ENCODE measurements at places on chromosomes 12 and 14.

GRCh38 chr12:102023343-102023930, 38.4 kb downstream of the WASHC3 start:
- no peak for DNase-seq

GRCh38 chr14:105187935-105188524, 6.9 kb upstream of the NUDT14 start:
- no peak for DNase-seq

GRCh38 chr14:85934123-85934885, 404.4 kb downstream of the FLRT2 start:
- DNase-seq = no peak

- no peak for DNase-seq
Observed at GRCh38 chr12:94379479-94380113, 80.1 kb downstream of the CEP83 start.

DNA sequence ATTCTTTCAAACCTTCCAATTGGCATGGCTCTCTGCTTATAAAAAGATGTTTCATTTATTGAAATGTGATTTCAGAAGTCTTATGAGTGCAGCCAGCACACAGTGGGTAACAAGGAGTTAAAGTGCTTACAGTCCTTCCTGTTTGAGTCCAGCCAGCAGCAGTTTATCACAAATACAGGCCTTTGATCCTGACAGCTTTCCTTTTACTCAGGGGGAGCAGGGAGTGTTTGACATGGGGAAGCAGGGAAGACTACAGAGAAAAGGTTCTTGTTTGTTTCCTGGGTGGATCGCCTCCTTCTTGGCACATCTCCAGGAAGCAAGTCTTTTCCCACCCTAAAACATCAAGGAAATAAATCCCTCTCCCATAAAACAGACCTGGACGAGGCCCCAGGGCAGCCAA, 216.1 kb downstream of the MSRB3 start:
- no peak for DNase-seq

GRCh38 chr14:94646481-94646880, 34.3 kb downstream of the SERPINA3 start:
- no peak for DNase-seq

DNA sequence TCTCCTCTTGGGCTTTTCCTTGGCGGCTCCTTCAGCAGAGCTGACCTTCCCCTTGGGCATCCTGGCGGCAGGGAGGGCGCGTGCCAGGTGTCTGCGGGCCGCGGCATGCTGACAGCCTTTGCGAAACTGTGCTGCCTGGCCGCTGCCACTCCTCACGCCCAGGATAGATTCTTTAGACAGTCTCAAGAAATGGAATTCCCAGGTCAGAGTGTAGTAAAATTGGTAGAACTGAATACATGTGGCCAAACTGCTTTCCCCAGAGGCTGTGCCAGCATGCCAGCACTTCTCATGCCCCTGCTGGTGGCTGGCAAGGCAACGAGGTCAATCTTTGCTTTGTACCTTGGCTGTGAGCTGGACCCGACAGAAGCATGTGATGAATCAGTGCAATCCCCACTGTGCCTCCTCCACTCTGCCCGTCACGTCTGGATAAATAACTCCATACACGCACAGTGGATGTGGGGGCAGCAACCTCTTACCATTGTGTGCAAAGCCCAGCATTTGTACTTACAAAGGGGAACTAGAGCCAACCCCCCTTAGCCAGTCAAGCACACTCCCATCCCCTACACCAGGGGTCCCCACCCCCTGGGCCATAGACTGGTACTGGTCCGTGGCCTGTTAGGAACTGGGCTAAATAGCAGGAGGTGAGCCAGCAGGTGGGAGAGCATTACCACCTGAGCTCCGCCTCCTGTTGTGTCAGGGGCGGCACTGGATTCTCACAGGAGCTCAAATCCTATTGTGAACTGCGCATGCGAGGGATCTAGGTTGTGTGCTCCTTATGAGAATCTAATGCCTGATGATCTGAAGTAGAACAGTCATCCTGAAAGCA, 90.9 kb downstream of the ACTN1 start:
- DNase-seq = no peak

DNA sequence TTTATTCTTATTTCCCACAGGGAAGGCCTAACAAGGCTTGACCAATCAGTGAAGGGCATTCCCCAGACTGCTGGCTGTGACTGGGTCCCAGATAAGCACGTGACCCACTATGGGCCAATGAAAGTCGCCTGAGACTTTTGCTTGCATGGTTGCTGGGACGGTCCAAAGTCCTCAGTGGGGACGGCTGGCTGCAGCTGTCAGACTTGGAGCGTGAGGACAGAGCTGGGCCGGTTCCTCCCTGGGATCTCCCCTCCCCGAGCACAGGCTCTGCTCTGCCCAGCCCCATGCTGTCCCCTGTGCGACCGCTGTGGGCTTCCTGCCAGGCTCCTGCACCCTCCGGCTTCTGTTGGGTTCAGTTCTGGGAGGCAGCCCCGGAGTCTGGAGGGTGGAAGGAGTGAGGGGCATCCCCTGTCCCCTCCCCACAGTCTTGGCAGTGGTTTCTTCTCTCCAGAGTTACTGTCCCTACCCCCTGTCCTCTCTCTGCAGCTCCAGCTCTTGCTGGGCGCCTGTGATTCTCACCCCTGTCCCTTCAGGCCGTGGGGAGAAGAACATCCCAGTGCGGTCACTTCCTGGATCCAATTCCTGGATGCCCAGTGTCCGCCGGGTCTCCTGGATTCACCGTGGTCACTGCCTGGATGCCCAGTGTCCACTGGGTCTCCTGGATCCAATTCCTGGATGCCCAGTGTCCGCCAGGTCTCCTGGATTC, 50.1 kb downstream of the GALNT9 start:
- no peak for DNase-seq

DNA sequence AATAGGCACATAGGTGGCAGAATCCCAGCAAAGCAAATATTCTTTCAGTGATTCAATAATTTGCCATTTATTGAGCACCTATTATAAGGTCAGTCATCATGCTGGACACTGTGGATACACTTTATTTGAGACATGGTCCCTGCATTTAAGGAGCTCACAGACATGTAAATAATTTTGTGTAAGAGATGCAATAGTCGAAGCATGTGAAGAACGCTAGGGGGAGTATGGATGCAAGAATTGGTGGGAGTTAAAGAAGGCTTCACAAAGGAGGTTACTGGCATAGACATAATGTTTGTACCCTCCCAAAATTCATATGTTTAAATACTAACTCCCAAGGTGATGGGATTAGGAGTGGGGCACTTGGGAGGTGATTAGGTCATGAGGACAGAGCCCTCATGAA, 260.6 kb upstream of the GARIN6 start:
- DNase-seq = peak; percentile 42

- no peak for DNase-seq
Observed at GRCh38 chr12:26279091-26279490, 83.7 kb downstream of the SSPN start.

- no peak for DNase-seq
Observed at GRCh38 chr12:132114667-132115066, 29.5 kb downstream of the DDX51 start.

DNA sequence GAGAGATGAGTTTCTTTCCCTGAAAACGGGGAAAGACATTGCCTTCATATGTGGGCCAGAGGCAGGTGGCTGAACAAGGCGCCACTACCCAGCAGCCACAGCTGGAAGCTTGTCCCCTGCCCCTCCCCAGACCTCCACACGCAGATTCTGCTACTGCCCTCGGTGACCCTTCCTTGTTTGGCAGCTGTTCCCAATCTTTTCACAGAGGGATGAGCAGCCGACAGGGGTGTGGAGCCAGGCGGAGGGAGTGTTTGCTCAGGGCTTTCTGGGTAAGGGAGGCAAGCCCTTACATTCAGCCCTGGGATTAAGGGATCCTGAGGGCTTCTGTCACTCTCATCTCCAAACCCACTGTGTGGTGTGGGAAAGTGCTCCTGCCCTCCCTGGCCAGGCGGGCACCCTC, 4.5 kb upstream of the KRT4 start:
- DNase-seq = no peak

- DNase-seq = no peak
Observed at GRCh38 chr12:75917715-75918114, 113.9 kb downstream of the PHLDA1 start.

DNA sequence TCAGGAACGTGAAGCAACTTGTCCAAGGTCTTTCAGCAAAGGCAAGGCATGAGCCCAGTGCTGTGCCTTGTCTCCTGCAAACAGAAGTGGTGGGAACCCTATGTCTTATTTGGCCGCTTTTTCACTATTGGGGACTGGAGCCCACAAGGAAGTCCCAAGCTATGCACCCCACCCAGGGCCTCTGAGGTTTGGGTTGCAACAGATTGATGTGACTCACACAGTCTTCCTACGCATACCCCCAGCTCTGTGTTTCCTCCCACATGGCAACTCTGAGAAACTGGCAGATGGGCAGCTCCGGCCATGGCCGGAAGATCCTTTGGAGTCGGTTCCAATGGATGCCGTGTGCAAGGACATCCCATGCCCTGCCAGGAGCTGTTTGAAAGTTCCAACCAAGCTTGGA, 28.3 kb upstream of the CMKLR1 start:
- DNase-seq = no peak

DNA sequence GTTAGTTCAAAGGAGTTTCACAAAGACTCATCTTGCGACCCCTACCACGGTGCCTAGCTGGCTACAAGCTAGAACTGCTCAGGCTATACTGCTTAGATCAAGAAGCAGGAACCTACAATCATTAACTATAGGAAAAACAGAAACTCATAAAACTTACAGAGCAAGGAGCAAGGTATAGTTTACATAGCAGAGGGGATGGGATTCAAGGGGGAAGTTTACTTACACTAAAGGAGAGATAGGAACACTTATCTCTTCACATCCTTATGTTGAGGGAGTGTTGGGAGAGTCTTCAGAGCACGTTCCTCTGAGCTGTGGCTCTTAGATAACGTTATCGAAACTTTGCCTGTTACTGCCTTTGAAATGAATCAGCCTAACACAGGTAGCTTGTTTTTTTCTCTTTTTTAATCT, 58.1 kb downstream of the FSCB start:
- DNase-seq = no peak

GRCh38 chr14:91835197-91835919, 32.0 kb downstream of the TC2N start:
- DNase-seq = peak; percentile 12

GRCh38 chr12:29405561-29405960, 24.6 kb upstream of the ERGIC2 start:
- no peak for DNase-seq

DNA sequence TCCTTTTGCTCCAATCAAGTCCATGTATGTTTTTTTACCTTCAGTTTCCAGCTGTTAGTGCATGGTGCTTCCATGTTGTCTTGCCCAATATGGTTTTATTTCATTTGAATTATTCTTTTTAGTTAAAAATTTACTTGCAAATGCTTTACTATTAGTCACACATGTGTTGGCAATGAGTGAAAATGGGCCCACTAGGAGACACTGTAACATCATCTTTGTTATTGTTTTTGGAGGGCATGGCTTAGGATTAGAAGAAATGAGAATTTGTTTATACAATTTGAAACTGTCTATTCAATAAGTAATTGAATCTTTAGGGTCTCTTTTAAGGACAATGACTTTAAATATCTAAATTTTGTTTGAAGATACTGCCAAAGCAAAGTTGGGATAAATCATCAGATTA, 133.7 kb downstream of the BRMS1L start:
- DNase-seq = no peak

DNA sequence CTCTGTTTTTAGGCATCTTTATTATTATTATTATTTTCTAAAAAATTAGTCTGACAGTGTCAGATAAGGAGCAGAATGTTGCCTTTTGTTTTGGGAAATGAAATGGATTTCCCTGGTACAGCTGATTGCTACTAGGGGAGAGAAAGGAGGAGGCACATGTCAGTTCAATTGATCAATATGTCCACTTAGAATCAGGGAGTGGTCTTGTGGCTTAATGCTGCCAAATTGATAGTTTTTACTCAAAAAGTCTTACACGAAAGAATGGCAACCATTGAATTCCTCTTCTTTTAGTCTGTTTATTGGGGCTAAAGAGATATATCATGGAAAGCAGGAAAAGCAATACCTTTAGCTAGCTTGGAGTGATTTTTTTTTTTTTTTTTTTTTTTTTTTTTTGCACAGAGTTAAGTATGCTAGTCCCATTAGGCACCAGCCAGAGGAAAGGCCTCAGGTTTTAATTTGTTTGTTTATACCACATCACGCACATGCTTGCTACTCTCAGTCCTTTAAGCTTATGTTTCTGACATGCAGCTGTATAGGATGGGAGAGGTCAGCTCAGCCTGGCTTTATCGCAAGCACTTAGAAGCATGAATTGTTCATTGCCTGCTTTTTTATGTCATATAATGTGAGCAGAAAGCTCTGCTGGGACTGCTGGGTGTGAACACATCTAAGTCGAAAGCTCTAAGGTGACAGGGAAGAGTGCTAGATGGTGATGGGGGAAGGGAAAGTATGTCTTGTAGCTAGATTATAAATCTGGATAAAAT, 1.4 kb downstream of the AKAP6 start:
- no peak for DNase-seq

DNA sequence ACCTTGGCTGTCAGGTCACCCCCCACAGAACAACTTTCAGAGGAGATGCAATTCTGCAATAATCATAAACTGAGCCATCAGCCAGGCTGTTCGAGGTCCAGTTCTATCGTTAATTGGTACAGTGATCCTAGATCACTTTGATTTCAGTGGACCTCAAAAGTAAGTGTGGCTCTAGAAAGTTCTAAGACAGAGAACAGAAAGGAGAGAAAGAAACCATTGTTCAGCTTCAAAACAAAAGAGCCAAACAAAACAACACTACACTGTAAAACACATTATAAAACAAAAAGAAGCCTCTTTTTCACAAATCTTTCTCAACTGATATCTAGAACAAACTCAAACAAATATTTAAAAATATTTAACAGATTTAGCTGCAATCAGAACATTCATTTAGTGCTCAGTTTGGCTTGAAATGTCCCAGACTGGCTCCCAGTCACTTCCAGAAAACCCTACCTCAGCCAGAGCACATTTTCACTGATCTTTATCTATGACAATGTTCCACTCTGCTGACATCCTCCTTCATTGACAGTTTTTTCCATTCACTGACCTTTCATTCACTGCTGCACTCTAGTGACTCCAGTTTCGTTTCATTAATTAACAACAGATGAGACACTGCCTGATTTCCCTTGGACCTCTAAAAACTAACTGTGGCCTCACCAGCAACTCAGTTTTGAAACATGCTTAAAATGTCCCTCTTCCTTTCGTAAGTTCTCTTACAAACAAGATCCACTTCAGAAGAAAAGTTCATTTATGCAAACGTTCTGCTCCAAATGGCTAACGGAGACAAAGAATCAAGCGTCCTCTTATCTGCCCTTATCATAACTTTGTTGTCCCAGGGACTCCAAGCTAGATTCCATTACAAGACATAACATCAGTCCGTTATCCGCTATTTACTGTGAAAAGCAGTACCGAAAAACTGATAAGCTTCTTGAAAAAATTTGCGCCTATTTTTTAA, 56.8 kb downstream of the DUSP16 start:
- no peak for DNase-seq

GRCh38 chr12:126572170-126572569, 1506.9 kb downstream of the AACS start:
- no peak for DNase-seq

Data from foreskin keratinocyte (primary cell).